ENCODE measurements at places on chromosomes 5 and 9.

GRCh38 chr9:13269589-13270452 is 9.7 kb downstream of the MPDZ start:
- H3K4me1 ChIP-seq, result peaks cover 31% of the 10 kb centered on the region
- H3K4me3 ChIP-seq, result no peak overlapping the region
- no peak overlapping the region for H3K27ac ChIP-seq
- H3K27me3 ChIP-seq, result no peaks in the 10 kb centered on the region
- H3K36me3 ChIP-seq, result no peaks in the 10 kb centered on the region

GRCh38 chr9:72464857-72465592 is 56.4 kb upstream of the TMC1 start:
- no peak overlapping the region for H3K4me3 ChIP-seq
- H3K27ac ChIP-seq, result no peak overlapping the region
- no peaks in the 10 kb centered on the region for H3K36me3 ChIP-seq
- H3K4me1 ChIP-seq, result no peaks in the 10 kb centered on the region
- no peaks in the 10 kb centered on the region for H3K27me3 ChIP-seq
- DNase-seq, result no peak

DNA sequence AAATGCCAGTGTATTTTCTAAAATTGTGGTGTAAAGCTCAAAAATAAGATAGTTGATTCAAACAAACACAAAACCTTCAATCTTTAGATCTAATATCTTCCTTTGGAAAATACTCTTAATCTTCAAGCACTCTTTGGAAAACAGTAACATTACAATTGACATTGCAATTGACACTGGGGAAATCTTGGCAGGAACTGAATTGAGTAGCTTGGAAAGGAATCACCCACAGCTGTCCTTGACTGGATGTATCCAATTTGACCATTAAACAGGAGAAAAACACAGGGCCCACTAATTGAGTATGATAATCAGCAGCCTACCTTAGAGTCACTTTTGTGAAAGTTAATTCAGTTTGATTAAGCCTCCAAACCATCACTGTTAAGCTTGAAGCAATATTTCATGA is 776.7 kb downstream of the DTWD2 start:
- H3K4me3 ChIP-seq, result no peak overlapping the region
- no peaks in the 10 kb centered on the region for H3K36me3 ChIP-seq
- H3K27ac ChIP-seq, result no peak overlapping the region
- no peak for DNase-seq

- peak overlapping the region; percentile 79 for H3K27ac ChIP-seq
- no peak for DNase-seq
- peaks cover 19% of the 10 kb centered on the region for H3K36me3 ChIP-seq
- peaks cover 25% of the 10 kb centered on the region for H3K4me1 ChIP-seq
These were observed 484 bp downstream of the GFM2 start for GRCh38 chr5:74766418-74766848.

- no peaks in the 10 kb centered on the region for H3K4me1 ChIP-seq
- DNase-seq, result no peak
- no peaks in the 10 kb centered on the region for H3K27me3 ChIP-seq
- H3K27ac ChIP-seq, result no peak overlapping the region
- no peaks in the 10 kb centered on the region for H3K36me3 ChIP-seq
These were observed 51.7 kb downstream of the RETREG1 start for GRCh38 chr5:16565118-16565517.

- no peak overlapping the region for H3K27ac ChIP-seq
- H3K4me3 ChIP-seq, result no peak overlapping the region
- H3K4me1 ChIP-seq, result no peaks in the 10 kb centered on the region
- DNase-seq, result no peak
These were observed 818.8 kb upstream of the TYRP1 start for GRCh38 chr9:11874414-11874813.

- H3K27me3 ChIP-seq, result no peaks in the 10 kb centered on the region
- peaks cover 8% of the 10 kb centered on the region for H3K4me1 ChIP-seq
- no peak for DNase-seq
- H3K4me3 ChIP-seq, result no peak overlapping the region
- no peaks in the 10 kb centered on the region for H3K36me3 ChIP-seq
- peak overlapping the region; percentile 36 for H3K27ac ChIP-seq
These were observed 24.3 kb downstream of the FBXO10 start for GRCh38 chr9:37551888-37552287.

GRCh38 chr5:515273-515836 is 8.9 kb downstream of the SLC9A3 start:
- no peaks in the 10 kb centered on the region for H3K27me3 ChIP-seq
- H3K4me3 ChIP-seq, result no peak overlapping the region
- no peak overlapping the region for H3K27ac ChIP-seq
- DNase-seq, result no peak
- H3K4me1 ChIP-seq, result no peaks in the 10 kb centered on the region
